ENCODE measurements at places on chromosomes 12 and 14.
A peak's percentile ranks its signal among the peaks of the same experiment; 100 is the strongest.

- no peak for DNase-seq
Measured at GRCh38 chr12:82627799-82628198, 58.9 kb upstream of the TMTC2 start.

DNA sequence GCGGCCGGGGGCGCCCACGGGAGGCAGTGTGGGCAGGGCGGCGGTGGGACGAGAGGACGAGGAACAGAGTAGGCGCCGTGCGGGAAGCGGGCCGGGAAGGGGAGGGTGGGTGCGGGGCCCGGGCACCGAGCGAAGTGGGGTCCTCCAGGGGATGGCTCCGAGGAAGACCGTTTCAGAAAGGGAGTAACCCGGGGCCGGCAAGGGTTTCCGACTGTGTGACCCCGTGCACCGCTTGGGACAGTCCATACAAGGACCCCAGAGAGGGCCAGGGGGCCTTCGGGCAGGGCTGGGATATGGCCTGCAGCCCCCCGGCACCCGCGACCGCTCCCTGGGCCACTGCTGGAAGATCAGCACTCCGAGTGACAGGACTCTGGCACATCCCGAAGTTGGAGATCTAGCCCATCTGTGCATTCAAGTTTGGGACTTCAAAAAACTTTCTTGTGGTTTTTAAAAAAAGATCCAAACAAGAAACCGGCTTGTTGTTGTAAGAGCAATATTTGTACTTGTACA, 448 bp downstream of the TSPAN9 start:
- DNase-seq, result peak; percentile 11

DNA sequence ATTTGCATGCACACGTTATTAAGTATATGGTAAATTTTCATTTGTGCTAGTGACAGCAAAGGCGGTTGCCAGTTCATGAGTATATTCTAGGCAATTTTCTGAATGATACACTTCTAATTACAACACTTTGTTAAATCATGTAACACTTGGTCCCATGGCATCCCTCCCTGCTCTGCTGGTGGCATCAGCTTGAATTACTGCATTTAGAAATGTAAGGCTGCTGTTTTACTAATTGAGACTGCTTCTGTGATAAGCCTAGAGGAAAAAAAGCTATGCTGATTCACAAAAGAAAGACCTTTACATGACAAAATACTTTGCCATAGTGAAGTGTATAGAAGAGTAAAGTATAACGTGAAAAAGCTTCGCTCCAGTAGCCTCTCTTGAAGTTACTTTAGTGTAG, 636.1 kb downstream of the KCNH5 start:
- no peak for DNase-seq

GRCh38 chr14:74896400-74896799, 14.7 kb downstream of the DLST start:
- DNase-seq, result no peak

- no peak for DNase-seq
Measured at GRCh38 chr12:77406219-77406905, 341.0 kb upstream of the E2F7 start.

Measured in activated CD4-positive, alpha-beta T cell treated with anti-CD3 and anti-CD28 coated beads for 48 hours (primary cell).